ENCODE measurements at places on chromosomes 7 and 10.

DNA sequence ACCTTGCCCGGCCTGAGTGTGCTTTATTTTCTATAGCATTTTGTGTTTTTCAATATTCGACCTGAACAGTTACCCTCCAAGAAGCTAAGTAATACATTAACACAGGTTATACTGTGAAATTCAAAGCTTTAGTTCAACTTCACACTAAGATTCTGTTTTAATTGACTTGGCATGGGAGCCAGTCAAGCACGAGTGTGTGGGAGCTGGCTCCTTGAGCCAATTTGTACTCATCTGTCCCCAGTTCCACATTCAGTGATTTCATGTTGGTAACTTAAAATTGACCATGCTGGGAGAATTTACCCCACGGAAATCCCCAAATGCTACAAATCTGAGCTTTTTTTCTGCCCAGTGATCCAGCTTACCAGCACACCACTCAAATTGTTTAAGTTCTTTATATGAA, 20.3 kb downstream of the TSPAN12 start:
- no peak for DNase-seq

GRCh38 chr7:8146106-8146787, 115.7 kb downstream of the ICA1 start:
- DNase-seq: no peak

DNA sequence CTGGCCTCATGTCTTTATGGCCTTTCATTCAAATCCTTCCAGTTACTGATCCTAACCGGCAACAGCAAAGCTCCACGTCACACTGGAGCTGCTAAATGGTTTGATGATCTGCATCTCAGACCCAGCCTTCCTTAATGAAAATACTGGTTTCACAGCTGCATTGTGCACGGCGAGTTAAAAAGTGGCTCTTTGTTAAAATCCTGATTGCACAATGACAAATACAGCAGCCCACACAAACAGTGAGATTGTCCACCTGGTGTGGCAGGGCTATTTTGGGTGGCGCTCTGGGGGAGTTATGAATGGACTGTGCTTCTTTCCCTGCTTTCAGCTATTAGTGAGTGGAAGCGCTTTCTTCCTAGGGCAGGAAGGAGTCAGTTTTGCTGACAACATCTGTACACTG, 63.4 kb upstream of the C1QL3 start:
- no peak for DNase-seq

DNA sequence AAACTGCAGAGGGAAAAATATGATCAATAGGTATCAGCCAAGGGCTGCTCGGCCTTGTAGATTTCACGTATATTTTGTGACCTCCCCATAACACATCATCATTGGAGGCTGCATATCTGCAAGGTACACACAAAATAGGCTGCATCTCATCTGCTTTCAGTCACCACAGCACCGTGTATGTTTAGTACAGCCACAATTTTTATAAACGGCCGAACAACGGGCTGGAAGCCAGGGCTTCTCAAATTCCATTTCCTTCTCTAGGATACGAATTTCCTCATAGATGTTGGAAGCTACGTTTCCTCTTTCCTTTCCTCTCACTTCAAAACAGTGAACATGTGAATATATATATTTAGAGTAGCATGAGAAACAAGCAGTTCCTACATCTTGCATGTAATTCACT, 20.2 kb upstream of the FOXK1 start:
- no peak for DNase-seq

GRCh38 chr10:94591461-94592205, 46.0 kb downstream of the HELLS start:
- no peak for DNase-seq

- no peak for DNase-seq
Observed at GRCh38 chr7:32579776-32580175, 84.5 kb downstream of the AVL9 start.

DNA sequence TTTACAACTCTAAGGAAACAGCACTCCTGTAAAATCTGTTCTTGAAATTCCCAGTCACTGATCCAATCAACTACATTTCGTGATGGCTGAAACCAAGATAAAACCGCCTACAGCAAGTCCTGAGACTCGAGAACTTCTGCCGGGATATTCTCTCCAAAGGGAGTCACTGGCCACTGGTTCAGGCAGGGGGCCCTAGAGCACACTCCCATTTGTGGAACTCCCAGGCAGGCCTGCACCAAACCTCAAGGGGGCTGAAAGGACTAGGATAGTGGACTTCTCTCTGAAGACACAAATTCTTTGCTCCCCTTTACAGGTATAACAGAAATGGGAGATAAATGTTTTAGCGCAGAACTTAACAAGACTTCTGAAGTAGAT, 16.3 kb downstream of the CYTH3 start:
- DNase-seq: no peak

- DNase-seq: no peak
Observed at GRCh38 chr10:10462151-10462941, 555.3 kb upstream of the CELF2 start.

DNA sequence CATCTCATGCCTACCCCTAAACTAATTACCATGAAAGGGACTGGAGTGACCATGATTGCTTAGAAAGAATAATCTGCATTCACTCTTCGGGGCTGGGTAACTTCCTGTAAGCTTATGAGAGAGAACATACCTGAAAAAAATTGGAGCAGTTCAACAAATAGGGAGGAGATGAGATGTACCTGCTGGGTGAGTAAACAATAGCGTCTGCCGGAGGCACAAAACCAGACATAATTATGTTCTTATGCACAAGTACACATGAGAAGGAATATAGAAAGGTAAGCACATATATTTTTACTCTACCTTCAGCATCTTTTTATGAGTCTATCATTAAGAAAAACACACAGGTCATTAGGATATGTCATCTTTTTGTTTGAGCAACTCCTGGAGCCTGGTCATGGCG, 224.6 kb upstream of the FERD3L start:
- DNase-seq: no peak

DNA sequence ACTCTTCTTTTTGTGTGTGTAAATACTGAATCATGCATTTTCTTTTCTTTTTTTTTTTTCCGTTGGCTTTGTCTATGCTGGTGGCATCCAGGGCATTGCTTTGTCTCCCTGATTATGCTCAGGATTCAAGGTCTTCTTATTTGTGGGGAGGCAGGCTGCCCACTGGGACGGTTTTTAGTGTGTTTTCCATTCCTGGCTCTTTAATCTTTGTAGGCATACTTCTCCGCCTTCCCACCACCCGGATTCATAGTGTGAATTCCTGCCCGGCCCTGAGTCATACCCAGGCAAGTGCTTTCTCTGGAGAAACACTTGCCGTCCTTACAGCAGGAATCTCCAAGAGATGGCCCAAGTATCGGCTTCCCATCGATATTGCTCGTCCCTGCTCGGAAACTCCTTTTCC, 5.2 kb downstream of the ZNF655 start:
- DNase-seq: no peak

DNA sequence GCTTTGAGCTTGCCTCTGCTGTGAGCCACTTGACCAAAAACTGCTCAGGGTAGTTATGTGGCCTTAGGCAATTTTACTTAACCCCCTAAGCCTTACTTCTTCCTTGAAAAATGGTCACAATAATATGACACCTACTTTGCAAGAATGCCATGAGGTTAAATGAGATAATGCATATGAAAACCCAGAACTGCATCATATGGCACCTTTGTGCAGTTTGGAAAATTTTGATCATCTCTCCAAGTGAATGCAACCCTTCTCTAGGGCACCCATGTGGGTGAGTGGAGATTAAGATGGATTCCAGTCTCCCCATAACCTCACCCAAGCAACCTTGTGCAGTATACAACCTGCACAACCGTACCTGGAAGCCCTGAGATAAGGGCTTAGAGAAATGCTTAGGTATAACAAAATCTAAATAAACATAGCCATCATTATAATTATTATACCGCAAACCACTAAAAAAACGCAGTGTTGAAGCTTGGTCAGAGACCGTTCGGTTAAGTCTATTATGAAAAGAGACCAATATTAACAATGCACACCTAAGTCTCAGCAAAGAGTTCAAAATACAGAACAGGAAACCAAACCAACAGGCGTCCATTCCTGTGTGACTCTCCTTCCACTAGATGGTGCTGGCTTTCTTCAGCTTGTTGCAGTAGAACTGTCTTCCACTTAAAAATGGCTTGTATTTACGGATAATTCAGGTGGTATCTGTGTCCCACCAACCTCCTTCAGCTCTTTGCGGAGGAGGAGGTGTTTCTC, 21.0 kb upstream of the ASB15 start:
- no peak for DNase-seq

GRCh38 chr10:102769375-102770107, 25.8 kb downstream of the WBP1L start:
- DNase-seq: no peak

DNA sequence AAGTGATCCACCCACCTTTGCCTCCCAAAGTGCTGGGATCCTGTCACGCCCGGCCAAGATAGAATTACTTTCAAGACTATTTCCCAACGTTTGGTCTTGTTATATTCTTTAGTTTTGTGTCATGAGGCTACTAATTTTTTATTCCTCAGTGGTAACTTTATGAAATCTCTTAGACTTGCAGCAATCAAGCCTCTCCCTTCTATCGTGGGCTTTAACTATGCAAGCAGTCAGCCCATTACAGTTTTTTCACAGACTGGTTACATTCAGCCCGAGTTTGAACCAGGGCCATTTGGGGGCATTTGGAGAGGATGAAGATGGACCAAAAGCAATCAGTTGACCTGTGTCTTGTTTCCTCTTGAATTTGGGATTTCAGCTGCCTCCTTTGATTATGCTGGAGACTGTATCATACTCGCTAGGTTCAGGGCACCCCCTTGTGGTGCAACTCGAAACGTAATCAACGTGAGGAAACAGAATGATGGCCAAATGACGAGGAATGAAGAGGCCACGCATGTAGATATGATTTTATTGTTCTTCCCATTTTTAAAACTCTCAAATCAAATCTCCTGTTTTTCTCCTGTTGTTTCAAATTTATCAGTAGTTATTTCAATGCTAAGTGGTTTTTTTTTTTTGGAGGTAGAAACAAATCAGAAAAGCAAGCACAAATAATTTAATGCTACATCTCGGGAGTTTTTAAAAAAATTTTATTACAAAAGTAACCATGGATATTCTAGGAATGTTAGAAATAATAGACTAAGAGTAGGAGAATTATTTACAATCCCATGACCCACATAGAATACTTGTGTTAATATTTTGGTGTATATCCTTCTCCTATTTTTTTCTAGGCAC, 151.6 kb downstream of the KIAA1217 start:
- DNase-seq: no peak

DNA sequence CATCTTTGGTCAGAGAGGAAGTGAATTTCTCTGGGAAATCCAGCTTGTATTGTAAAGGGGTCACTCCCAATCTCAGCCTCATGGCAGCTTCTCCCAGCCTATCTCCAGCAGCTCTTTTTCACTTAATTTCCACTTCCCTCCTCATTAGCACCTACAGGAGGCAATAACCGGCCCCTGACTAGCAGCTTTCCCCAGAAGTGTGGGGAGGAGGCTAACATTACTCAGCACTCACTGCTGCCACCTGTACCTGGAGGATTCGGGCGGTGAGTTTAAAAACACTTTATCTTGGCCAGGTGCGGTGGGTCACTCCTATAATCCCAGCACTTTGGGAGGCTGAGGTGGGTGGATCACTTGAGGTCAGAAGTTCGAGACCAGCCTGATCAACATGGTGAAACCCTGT, 3.8 kb downstream of the NODAL start:
- no peak for DNase-seq

- DNase-seq: no peak
Observed at GRCh38 chr7:138164804-138165203, 88.5 kb downstream of the AKR1D1 start.

GRCh38 chr7:38428041-38428440, 154.6 kb upstream of the TARP start:
- no peak for DNase-seq

Data from CD4-positive, alpha-beta T cell treated with Interleukin-6 at 100 ng/mL for 8 hours (primary cell).